ENCODE measurements at places on chromosomes 2 and 18.

DNA sequence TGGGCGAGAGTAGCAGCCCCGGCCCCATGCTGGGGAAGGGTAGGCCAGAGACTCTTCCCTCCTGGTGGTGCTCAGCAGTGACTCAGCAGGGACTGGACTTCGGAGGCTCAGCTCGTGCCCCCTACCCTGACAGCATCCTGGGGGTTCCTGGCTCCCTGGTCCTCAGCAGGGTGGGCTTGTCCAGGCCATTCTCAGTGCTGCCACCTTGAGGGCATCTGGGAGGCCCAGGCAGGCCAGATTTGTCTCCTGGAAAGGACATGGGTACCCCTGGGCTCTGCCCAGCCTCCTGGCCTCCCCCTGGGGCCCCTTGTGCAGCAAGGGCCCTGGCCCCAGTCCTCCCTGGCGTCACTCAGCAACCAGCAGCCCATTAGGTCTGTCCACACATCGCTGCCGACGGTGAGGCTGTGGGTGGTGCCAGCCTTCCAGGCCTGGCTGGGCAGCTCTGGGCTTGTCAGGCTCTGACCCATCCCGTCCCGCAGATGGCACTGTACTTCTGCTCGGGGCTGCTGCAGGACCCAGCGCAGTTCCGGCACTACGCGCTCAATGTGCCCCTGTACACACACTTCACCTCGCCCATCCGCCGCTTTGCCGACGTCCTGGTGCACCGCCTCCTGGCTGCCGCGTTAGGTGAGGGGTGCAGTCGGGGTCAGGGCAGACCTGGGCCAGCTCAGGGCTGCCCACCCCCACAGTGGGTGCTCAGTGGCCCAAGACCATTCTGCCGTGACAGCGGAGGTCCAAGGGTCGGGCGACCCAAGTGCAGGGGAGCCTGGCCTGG lies 45.0 kb upstream of the ALPP start:
- DNase-seq, result no peak

DNA sequence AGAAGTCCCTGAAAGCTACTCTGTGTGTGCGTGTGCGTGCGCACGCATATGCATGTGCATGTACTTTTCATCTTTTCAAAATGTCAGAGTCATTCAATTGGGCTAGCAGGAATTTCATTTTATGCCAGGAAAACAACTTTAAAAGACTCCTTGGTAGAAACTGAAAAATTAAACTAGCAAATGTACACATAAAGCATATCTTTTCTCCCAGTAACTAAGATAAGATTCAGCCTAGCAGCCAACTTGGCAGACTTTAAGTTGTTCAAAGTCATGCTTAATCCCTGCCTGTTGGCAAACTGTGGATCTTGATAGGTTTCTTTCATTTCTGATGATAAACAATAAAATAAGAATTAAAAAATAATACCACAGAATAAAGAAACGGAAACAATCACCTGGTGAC lies 1129.1 kb downstream of the LRP1B start:
- no peak for DNase-seq

DNA sequence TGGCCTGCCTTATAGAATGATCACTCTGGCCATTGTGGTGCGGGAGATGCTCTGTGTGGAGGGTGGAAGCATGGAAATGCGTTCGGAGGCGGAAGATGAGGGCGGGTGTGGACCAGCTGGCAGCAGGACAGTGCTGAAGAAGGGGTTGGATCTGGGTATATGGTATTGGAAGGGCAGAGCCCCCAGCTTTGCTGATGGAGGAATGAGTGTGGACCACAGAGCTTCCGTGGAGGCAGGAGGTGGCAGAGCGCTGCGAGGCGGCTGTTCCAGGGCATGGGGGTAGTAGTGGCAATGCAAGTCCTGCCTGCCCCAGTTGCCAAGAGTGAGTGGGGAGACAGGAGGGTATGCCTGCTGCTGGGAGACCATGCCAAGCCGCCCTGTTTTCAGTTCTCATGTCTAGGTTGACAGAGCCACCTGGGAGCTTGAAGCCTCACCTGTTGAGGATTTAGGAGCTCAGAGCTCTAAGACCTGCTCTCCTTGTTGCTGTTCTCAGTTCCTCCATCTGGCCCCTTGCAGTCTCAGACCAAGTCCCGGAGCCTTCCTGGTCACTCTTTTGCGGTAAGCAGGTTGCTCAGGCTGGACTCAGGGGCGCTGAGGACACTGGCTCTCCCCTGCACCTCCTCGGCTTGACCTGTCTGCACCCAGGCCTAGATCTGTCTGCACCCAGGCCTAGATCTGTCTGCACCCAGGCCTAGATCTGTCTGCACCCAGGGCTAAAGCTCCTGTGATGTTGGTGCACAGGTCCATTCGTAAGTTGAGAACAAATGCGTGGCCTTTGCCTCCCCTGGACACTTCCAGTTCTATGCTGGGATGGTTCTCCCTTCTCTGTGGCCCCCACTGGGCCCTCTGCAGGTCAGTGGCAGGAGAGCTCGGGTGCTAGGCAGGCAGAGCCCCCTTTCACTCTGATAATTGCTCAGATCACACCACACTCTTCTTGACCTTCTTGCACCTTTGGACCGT lies 290.5 kb upstream of the HS6ST1 start:
- DNase-seq, result no peak

DNA sequence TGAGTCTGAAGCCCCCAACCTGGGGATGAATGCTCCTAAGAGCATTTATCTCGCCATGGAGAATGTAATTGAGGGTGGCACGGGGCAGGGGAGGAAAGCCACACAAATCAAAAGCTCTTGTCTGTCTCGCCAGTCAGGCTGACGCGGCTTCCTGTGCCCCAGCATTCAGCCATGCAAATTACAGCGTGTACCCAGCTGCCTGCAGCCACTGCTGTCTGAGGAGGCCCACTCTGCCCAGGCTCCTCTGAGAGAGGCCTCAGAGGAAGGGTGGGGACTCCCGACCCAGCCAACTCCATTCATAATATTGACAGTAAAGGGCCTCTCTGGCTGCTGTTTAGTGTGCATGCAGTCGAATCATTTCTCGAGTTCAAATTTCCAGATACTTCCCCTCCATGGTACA lies 22.0 kb downstream of the SMAD7 start:
- peak; percentile 83 for DNase-seq

- no peak for DNase-seq
These were observed 76.9 kb downstream of the INPP5D start for GRCh38 chr2:233137040-233137439.

- DNase-seq, result no peak
These were observed 54.2 kb downstream of the INPP4A start for GRCh38 chr2:98498703-98499440.

GRCh38 chr2:201402651-201403562 lies 45.8 kb upstream of the FLACC1 start:
- no peak for DNase-seq

DNA sequence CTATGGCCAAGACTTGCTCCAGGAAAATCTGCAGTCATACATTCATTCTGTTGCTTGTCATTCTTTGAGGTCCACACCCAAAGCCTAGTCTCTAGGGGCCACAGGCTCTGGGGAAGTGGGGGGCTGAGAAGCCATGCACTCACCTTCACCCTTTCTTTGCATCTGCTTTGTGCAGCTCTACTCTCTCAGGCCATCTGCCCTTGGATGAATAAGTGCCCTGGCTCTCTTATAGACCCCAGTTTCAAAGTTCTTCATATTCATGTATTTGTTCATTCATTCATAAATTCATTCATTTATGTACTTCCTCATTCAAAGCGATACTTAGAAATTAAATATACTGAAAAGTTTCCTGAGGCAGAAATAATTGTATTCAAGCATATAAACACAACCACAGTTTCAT lies 130.3 kb upstream of the FAM98A start:
- no peak for DNase-seq

DNA sequence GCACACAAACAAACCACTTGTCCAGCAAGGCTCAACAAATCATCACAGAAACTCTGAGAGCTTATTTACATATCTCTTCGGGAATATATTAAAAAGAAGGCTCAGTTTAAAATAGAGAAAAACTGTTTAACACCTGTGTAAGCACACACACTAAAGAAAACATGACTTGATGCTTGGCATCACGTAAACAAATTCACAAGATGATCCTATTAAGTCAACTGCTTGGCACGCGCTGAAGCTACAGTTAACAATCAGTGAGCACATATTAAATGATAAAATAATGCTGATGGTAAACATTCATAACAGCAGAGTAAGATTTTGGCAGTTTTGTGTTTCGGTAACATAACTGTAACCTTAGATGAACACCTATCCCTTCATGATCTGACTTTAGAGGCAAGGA lies 4.3 kb upstream of the HES6 start:
- DNase-seq, result no peak

DNA sequence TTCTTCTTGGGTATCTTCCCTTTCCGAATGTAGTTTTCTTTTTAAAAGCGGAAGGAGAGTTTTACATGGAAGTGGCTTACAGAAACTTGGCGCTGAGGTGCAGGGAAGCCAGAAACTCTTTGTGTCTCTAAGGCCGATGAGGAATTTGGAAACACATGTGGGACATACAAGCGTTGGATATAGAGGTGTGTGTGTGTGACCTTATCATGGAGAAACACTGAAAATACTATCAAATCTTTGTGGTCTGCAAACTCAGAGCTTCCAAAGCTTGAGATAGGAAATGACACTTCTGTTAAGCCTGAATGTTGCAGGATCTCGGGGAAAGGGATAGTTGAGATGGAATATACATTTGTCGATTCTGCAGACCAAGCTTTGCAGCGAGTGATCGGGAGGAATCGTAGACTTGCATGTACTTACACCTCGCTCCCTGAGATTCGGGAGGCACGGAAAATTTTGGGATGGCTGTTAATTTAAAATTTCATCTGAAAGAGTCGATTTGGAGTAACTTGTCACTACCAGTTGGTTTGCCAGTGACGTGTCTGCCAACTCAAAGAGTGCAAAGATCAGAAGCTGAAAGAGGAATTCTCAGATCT lies 1.0 kb downstream of the NAB1 start:
- no peak for DNase-seq

GRCh38 chr18:68438983-68439382 lies 275.9 kb downstream of the TMX3 start:
- DNase-seq, result no peak

- DNase-seq, result no peak
These were observed 182.0 kb downstream of the PRKCE start for GRCh38 chr2:45833301-45833967.

- DNase-seq, result no peak
These were observed 529.1 kb downstream of the IRS1 start for GRCh38 chr2:226270285-226271058.

GRCh38 chr2:178530131-178530530 lies 49.9 kb downstream of the PLEKHA3 start:
- no peak for DNase-seq

DNA sequence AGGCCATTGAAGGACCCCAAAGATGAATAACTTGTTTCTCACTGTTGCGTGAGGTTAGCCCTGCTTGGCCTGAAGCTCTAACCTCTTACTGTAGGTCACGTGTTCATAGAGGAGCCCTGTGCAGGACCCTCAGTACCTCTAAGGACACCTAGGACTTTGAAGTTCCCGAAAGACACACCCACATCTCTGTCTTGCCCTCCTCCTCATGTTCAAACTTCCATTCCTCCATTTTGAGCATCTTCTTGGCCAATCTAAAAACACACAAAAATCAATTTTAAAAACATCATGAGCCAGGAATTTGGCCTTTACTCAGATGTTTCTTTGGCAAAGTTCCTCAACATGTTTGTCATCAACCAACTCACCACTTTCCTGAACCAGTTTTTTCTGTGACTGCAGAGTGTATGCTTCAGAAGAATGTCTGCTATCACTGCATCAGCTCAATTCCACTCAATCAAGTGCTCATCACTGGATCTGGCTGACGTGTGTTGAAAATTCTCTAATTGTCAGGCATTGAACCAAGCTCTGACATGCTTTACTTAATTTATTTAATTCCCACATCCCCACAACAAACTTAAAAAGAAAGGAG lies 101.6 kb downstream of the AP1S3 start:
- no peak for DNase-seq

DNA sequence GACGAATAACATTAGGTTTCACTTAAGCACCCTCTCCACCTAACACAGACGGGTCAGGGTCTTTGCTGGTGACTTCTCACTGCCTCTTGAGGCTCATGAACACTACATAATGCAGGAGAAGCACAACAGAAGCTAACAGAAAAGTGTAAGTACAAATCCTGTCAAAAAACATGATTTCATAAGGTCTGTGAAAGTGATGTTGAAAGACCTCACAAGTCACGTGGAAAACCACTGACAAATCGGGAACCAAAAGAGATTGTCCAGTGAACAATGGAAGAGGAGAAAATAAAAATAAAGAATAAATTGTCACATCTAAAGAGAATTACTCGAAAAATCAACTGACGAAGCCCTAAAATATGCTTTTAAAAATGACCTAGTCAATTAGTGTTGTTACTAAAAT lies 14.0 kb downstream of the PSD4 start:
- no peak for DNase-seq

DNA sequence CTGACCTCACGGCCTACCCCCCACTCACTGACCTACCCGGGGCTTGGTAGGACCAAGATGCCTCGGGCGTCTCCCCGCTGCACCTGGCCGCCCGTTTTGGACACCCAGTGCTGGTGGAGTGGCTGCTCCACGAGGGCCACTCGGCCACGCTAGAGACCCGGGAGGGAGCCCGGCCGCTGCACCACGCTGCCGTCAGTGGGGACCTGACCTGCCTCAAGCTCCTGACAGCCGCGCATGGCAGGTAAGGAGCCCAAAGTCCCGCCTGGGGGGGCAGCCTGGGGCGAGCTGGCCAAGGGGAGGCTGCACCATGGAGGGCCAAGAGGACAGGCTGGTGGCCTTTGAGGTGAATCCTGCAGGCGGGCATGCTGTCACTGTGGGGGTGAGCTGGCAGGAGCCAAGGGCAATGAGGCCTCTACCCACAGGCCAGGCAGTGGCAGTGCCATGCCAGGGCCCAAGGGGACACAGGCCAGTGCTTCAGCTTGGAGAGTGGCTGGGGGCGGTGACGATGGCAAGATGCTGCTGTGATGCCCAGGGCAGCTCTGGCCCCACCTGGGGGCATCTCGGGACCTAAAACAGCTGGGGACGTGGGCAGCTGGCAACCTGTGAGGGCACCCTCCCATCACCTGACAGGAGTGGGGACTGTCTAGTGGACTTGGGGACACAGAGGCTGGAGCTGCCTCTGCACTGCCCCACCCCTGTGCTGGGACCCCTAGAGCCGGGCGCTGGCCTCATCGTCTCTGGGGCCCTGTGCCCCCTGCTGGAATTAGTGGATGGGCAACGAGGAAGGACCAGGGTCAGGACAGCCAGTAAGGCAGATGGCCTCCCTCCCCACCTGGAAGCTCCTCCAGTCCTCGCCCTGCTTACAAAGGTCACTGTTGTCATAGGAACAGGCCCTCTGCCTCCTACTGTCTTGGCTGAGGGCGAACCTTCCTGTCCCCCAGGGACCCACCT lies 2.0 kb downstream of the ESPNL start:
- DNase-seq, result no peak

GRCh38 chr2:43105586-43106558 lies 120.5 kb downstream of the ZFP36L2 start:
- DNase-seq, result no peak

- DNase-seq, result no peak
These were observed 36.8 kb upstream of the VPS54 start for GRCh38 chr2:64056021-64056420.

- DNase-seq, result no peak
These were observed 107.5 kb upstream of the SPATS2L start for GRCh38 chr2:200199005-200199404.

- no peak for DNase-seq
These were observed 40.7 kb downstream of the RALB start for GRCh38 chr2:120293096-120294007.

GRCh38 chr2:160053946-160054345 lies 8.5 kb downstream of the PLA2R1 start:
- DNase-seq, result no peak

All from CD4-positive, alpha-beta T cell treated with Interleukin-10 for 1 hour (primary cell).